ENCODE measurements at places on chromosomes 1 and 21.

DNA sequence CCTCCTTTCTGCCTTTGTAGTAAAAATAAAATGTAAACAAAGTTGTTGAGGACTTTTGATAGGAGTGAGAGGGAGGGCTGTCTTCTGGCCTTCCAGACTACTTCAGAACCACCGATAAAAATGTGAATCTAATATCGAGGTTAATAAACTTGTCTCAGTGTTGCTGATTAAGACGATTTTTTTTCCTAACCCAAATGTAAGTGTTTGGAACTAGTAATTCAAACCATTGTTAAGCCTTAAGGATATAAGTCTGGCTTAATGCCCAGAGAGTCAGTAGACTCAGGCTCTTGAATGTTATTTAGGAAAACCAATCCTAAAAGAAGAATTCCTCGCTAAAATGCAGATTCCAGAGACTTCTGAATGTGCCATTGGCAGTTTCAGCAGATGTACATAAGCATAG lies 356.9 kb downstream of the SIPA1L2 start:
- no peak for DNase-seq

- DNase-seq = no peak
These were observed 30.5 kb downstream of the TMCC2 start for GRCh38 chr1:205258261-205258691.

- DNase-seq = no peak
These were observed 12.8 kb downstream of the GFI1 start for GRCh38 chr1:92473781-92474495.

GRCh38 chr1:7643530-7643929 lies 127.6 kb upstream of the VAMP3 start:
- no peak for DNase-seq

GRCh38 chr1:94884106-94884505 lies 42.8 kb downstream of the CNN3 start:
- DNase-seq = no peak
